ENCODE measurements at places on chromosomes 2 and 18. TPM values are rescaled to one million over a fixed set of nuclear protein-coding genes. Genes with fewer than 3 reads are reported as not detected.

Gene TGFA
- total RNA-seq, result not detected

Gene ZNF521
- total RNA-seq, result 148 TPM

Gene CDH2
- total RNA-seq, result 459 TPM

Gene ROCK2
- total RNA-seq, result 22.3 TPM

Gene DIS3L2
- 23.2 TPM for total RNA-seq

Gene ANKRD30B
- not detected for total RNA-seq

DNA sequence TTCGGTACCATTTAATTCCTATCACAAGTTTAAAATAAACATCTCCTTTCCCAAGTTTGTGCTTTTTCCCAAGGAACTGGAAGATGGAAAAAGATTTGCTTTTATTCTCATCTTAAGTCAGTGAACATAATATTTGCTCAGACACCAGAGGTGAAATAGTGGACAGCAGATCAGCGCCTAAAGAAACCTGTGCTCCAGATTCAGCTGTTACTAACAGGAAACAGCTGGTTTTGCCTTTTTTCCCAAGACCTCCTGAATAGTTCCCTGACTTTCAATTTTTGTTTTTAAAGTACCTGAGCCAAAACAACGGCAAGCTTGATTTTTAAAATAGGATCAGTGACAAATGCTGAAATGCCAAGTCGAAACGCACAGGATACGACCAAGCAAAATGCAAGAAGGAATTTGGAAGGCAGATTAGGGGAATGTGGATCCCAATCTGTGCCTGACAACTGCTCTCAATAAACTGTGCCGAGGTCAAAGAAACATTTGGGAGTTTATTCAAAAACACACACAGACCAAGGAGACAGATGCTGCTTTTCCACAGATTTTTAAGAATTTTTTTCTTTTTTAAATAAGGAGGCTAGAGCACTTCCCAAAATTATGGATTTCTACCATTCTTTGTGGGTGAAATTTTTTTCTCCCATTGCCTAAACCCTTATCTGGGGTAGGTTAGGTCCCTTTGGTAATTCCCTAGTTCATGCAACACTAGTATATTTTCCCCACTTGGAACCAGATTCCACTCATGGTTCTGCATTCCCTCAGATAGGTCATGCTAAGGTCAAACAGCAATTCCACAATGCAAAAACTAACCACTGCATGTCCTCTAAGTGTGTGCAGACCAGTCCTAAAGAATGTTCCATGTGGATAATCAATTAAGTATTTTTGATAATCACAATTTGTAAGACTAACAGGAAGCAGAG lies 121.5 kb upstream of the PDE1A start:
- no peak for DNase-seq
- H3K36me3 ChIP-seq, result no peaks in the 10 kb centered on the region
- peaks cover 5% of the 10 kb centered on the region for H3K4me1 ChIP-seq
- H3K27ac ChIP-seq, result no peak overlapping the region
- H3K4me3 ChIP-seq, result no peak overlapping the region

DNA sequence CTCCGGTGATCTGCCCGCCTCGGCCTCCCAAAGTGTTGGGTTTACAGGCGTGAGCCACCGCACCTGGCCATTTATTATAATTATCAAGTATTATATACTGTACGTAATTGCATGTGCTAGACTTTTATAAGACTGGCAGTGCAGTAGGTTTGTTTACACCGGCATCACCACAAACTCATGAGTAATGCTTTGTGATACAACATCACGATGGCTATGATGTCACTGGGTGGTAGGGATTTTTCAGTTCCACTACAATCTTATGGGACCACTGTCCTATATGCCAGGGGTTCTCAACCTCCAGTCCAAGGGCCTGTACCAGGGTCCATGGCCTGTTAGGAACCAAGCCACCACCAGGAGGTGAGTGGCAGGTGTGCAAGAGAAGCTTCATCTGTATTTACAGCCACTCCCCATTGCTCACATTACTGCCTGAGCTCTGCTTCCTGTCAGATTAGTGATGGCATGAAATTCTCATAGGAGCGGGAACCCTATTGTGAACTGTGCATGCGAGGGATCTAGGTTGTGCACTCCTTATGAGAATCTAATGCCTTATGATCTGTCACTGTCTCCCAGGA lies 9.4 kb downstream of the SCYGR4 start:
- no peak for DNase-seq
- no peaks in the 10 kb centered on the region for H3K27me3 ChIP-seq
- no peaks in the 10 kb centered on the region for H3K36me3 ChIP-seq
- no peak overlapping the region for H3K27ac ChIP-seq

DNA sequence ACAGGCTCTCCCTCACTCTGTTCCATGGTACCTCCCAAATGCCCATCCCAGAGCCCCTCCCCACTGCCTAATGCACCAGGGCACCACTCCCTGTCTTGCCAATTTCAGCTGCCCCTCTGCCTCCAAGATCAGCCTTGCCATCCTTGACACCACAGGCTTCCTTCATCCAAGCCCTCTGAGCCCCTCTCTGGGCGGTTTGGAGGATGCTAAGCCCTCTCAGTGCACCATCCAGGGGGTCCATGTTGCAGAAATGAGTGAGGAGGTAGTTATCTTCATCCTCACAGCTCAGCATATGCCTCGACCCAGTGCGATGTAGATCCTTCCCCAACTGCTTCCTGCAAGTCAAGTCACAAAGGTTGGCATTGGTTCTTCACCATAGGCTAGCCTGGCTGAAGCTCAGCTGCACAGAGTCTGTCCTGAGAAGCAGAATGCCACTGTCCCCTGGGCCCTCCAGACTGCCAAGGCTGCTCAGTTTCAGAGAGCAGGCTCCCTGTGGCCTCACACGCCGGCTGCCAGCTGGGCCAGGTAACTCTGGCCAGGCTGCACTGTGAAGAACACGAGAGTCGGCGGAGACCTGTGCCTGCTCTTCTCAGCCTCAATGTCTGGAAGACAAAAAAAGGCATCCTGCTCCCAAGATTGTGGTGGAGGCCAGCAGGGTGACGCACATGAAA lies 9.9 kb upstream of the MAP3K2 start:
- H3K36me3 ChIP-seq, result no peaks in the 10 kb centered on the region
- no peak for DNase-seq
- no peak overlapping the region for H3K4me3 ChIP-seq
- no peaks in the 10 kb centered on the region for H3K4me1 ChIP-seq

DNA sequence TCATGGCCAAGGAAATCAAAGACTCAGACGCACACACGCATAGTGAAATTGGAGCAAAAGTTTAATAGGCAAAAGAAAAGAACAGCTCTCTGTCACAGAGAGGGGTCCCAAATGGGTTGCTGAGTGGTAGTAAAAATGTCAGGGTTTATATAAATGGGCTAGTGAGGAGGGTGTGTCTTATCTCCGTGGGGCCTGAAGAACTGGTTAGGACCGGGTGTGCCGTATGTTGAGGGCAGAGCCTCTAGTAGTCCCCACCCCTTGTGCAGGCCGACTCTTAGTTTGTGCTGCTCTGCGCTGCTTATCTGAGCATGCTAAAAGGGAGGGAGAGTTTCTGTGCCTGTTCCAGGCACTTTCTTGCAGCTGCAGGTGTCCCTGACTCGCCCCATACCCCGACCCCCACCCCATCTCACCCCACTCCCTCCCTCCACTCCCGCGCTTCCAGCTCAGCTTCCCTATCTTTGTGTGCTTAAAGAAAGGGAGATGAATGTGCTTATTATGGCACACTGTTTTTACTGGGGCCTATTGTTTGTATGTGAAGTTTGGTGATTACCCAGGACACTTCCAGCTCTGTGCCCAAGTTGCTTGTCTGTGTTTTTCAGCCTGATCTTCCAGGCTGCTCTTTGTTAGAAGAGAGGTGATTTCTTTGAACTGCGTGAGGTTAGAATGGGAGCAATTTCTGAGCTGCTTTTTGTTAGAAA lies 167.4 kb downstream of the SPAG16 start:
- no peaks in the 10 kb centered on the region for H3K27me3 ChIP-seq
- H3K4me1 ChIP-seq, result peaks cover 18% of the 10 kb centered on the region
- H3K36me3 ChIP-seq, result no peaks in the 10 kb centered on the region

GRCh38 chr2:20430461-20431300 lies 16.2 kb upstream of the RHOB start:
- no peak overlapping the region for H3K27ac ChIP-seq
- no peaks in the 10 kb centered on the region for H3K4me1 ChIP-seq
- no peak overlapping the region for H3K4me3 ChIP-seq
- no peaks in the 10 kb centered on the region for H3K36me3 ChIP-seq

- no peaks in the 10 kb centered on the region for H3K27me3 ChIP-seq
- H3K4me3 ChIP-seq, result no peak overlapping the region
- no peaks in the 10 kb centered on the region for H3K36me3 ChIP-seq
- no peak for DNase-seq
- peaks cover 14% of the 10 kb centered on the region for H3K4me1 ChIP-seq
Measured at GRCh38 chr2:239264838-239265651, 135.8 kb downstream of the HDAC4 start.

- H3K4me1 ChIP-seq, result peaks cover 3% of the 10 kb centered on the region
- no peak for DNase-seq
- no peak overlapping the region for H3K27ac ChIP-seq
- no peaks in the 10 kb centered on the region for H3K36me3 ChIP-seq
- no peak overlapping the region for H3K4me3 ChIP-seq
Measured at GRCh38 chr18:10923551-10924070, 225.8 kb downstream of the PIEZO2 start.

DNA sequence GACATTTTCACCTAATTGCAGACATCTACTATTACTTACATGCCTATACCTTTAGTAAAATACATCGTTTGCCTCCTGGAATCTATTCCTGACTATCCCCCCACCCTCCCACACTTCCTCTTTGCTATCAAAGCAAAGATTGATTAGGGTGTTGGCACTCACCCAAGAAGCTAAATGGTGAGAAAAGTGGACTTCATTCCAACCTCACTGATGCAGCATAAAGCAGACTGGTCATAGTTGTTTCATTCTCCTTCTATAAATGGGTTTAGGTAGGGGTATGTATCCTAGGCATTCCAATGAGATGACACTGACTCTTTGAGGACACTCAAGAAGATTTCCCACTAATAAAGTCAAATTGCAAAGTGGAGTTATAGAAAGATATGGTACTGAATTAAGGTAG lies 97.4 kb downstream of the LRP1B start:
- no peak overlapping the region for H3K27ac ChIP-seq
- H3K4me3 ChIP-seq, result no peak overlapping the region
- no peaks in the 10 kb centered on the region for H3K27me3 ChIP-seq
- H3K4me1 ChIP-seq, result peaks cover 12% of the 10 kb centered on the region
- no peaks in the 10 kb centered on the region for H3K36me3 ChIP-seq
- DNase-seq, result no peak

DNA sequence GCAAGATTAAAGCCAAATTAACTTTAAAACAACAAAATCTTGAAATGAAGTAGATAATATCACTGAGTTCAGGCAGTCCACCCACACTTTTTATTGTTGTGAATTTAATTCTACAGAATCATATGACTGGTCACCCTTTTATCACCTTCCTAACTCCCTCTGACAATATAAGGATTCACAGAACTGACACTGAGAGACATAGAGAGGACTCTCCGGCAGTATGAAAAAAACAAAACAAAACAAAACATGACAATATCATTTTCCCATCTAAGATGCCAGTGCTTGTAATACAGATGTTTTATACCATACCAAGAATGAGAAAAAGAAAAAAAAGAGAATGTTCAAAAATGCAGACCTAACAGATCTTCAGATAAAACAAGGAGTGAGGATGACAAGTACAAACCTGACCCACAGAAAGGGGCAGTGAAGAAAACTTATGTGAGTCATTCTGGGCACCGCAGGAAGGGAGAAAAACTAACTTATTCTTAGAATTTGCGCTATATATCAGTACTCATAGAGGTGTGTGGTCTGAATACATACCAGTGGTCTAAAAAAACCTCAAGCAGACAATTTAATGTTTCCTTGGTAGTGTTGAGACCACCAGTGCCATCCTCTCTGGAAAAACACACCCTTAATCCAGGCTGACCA lies 136.6 kb downstream of the ZAP70 start:
- no peaks in the 10 kb centered on the region for H3K36me3 ChIP-seq
- no peaks in the 10 kb centered on the region for H3K27me3 ChIP-seq
- no peak overlapping the region for H3K4me3 ChIP-seq

- H3K4me1 ChIP-seq, result peaks cover 25% of the 10 kb centered on the region
- H3K27ac ChIP-seq, result no peak overlapping the region
- H3K4me3 ChIP-seq, result no peak overlapping the region
- H3K27me3 ChIP-seq, result no peaks in the 10 kb centered on the region
Measured at GRCh38 chr2:218023636-218024035, 20.8 kb upstream of the TNS1 start.

DNA sequence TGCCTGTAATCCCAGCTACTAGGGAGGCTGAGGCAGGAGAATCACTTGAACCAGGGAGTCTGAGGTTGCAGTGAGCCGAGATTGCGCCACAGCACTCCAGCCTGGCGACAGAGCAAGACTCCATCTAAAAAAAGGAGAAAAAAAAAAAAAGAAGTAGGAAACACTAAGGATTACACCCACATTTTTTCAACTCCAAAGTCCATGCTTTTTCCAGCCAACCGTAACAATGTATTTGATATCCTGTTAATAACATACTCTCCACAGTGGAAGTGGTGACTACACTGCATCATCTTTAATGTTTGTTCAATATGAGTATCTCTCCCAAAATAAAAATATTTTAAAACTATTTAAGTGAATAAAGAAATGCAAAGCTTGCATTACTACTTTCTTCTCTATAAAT lies 481.6 kb upstream of the ACVR2A start:
- no peak for DNase-seq
- H3K27me3 ChIP-seq, result no peaks in the 10 kb centered on the region
- H3K36me3 ChIP-seq, result no peaks in the 10 kb centered on the region

- H3K36me3 ChIP-seq, result no peaks in the 10 kb centered on the region
- no peak for DNase-seq
- no peaks in the 10 kb centered on the region for H3K4me1 ChIP-seq
- H3K4me3 ChIP-seq, result no peak overlapping the region
Measured at GRCh38 chr2:46367286-46367685, 70.1 kb downstream of the EPAS1 start.

DNA sequence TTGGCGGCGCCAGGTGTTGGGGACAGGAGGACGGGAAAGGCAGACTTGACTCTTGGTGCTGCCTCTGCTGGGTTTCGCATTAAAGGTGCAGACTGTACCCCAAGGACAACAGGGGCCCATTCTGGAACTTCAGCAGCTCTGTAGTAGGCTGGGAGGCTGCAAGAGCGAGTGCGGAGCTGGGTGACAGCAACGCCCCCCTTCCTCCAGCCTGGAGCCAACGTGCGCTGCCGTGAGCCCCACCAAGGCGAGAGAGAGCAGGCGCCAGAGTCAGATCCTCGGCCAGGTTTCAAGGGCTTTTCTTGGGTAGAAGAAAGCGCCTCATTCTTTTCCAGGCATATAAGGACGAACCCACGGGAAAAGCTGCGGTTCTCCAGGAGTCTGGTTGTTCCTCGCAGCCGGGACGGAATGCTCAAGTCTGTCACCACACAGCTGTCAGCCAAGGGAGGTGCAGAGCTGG lies 1.9 kb downstream of the DOK6 start:
- peak; percentile 42 for DNase-seq
- H3K27ac ChIP-seq, result no peak overlapping the region
- peak overlapping the region; percentile 70 for H3K4me3 ChIP-seq
- no peaks in the 10 kb centered on the region for H3K36me3 ChIP-seq

All from neural progenitor cell (in vitro differentiated cells).